Pulmonary artery endothelial cell (primary cell): ENCODE measurements at places on chromosomes 12 and 14. TPM values are rescaled to one million over a fixed set of nuclear protein-coding genes. Genes with fewer than 3 reads are reported as not detected.

The OR6C2 gene
- not detected in 2 replicates for total RNA-seq

The IL23A gene
- total RNA-seq: 0.13 TPM in 1 of 2 replicates, not detected in the other

The REM2 gene
- total RNA-seq: under 0.01 TPM in 1 of 2 replicates, not detected in the other

The RNASE8 gene
- total RNA-seq: not detected in 2 replicates

The NANOG gene
- total RNA-seq: not detected in 2 replicates

The DPPA3 gene
- not detected in 2 replicates for total RNA-seq

The AKAP5 gene
- total RNA-seq: 0.53 and 0.63 TPM in 2 replicates

The PIWIL1 gene
- total RNA-seq: not detected in 2 replicates

The INHBE gene
- total RNA-seq: not detected in 2 replicates

The ACSS3 gene
- total RNA-seq: 0.07 TPM in 1 of 2 replicates, not detected in the other

The NXPH4 gene
- total RNA-seq: 0.13 and 0.28 TPM in 2 replicates

The FOXN4 gene
- total RNA-seq: not detected in 2 replicates

The PAX9 gene
- total RNA-seq: not detected in 2 replicates

The ABHD12B gene
- total RNA-seq: not detected in 2 replicates

The SYNDIG1L gene
- total RNA-seq: not detected in 2 replicates

The CCDC175 gene
- not detected in 2 replicates for total RNA-seq

The AMIGO2 gene
- total RNA-seq: 15.2 and 23.4 TPM in 2 replicates

The DIO2 gene
- 0.13 and 0.28 TPM in 2 replicates for total RNA-seq

The NTN4 gene
- 122 and 310 TPM in 2 replicates for total RNA-seq

The CAND1 gene
- total RNA-seq: 95.3 and 139 TPM in 2 replicates

The KLRC1 gene
- total RNA-seq: not detected in 2 replicates

The TRMT61A gene
- total RNA-seq: 7.9 and 9.7 TPM in 2 replicates

The ZNF891 gene
- total RNA-seq: 0.53 and 0.88 TPM in 2 replicates

The CCDC77 gene
- 9.2 and 10.0 TPM in 2 replicates for total RNA-seq

The KRT82 gene
- total RNA-seq: not detected in 2 replicates

The MYF6 gene
- total RNA-seq: not detected in 2 replicates

The YY1 gene
- total RNA-seq: 56.3 and 65.0 TPM in 2 replicates

The PRKAB1 gene
- 14.1 and 14.2 TPM in 2 replicates for total RNA-seq

The B3GNT4 gene
- total RNA-seq: under 0.01 and 0.04 TPM in 2 replicates
